Stimulated activated CD4-positive, alpha-beta T cell treated with anti-CD3 and anti-CD28 coated beads, Interleukin-12 subunit alpha, Interleukin-12 subunit beta, amount 100 ng/mL, for 48 hours (primary cell): ENCODE measurements at places on chromosomes 6 and 20.

GRCh38 chr6:10532392-10532791, 11.2 kb downstream of the GCNT2 start:
- no peak for DNase-seq

DNA sequence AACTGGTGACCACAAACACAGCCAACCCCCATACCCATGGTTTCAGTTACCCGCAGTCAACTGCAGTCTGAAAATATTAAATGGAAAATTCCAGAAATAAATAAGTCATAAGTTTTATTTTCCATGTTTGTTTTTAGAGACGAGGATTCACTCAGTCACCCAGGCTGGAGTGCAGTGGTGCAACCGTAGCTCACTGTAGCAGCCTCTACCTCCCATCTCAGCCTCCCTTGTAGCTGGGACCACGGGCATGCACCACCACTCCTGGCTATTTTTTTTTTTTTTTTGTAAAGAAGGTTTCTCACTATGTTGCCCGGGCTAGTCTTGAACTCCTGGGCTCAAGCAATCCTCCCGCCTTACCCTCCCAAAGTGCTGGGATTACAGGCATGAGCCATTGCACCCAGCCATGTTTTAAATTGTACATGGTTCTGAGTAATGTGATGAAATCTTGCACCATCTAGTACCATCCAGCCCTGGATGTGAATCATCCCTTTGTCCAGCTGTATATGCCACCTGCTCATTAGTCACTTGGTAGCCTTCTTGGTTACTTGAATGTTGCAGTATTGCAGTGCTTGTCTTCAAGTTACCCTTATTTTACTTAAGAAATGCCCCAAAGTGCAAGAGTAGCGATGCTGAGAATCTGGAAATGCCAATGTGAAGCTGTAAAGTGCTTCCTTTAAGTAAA, 14.5 kb downstream of the CSNK2A1 start:
- no peak for DNase-seq

DNA sequence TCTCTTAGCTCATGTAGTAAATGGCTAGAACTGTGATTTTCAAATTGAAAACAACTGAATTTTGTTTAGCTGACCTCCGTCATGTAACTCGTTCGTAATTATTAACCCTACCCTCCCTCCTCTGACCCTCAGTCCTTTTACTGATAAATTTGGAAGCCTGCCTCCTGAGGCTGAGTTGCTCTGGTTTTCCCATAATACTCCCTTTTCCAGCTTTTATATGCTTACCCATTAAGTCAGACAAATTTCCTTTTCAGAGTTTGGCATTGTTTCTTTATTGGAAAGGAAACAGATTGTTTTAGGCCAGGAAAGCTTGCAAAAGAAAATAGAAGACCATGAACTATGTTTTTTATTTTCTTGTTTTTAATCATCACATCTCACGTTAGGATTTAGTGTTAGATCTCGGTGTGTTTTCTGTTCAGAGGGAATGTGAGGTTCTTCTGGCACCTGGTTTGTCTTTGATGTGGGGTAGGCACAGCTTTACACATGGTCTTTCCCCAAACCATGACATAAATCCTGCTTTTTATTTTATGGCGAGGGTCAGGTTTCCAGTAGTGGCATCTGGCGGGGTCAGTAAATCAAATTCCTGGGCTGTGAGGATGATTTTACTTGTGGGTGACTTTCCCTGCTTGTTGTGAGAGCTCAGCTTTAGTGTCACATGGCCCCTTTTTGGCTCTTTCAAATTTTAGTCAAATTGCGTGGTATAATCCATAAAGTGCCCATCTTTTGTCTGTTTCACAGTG, 24.5 kb downstream of the PLCB4 start:
- DNase-seq, result no peak

DNA sequence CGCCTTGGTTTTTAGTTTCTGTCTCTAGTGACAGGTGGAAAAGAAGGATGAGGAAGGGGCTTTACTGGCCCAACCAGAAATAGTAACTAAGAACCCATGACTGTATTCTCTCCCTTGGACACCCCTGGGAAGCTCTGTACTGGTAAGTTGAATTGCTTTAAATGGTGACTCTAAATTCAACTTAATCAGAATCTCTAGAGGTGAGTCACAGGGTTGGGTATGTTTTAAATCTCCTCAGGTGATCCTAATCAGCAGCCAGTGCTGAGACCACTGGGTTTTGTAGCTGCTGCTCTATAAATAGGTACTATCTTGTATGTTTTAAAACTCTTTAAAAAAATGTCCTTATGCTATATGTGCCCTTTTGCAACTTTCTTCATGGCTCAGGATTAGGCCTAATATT, 314.0 kb upstream of the ECI2 start:
- no peak for DNase-seq

GRCh38 chr6:98641949-98642719, 192.2 kb upstream of the POU3F2 start:
- DNase-seq, result no peak

DNA sequence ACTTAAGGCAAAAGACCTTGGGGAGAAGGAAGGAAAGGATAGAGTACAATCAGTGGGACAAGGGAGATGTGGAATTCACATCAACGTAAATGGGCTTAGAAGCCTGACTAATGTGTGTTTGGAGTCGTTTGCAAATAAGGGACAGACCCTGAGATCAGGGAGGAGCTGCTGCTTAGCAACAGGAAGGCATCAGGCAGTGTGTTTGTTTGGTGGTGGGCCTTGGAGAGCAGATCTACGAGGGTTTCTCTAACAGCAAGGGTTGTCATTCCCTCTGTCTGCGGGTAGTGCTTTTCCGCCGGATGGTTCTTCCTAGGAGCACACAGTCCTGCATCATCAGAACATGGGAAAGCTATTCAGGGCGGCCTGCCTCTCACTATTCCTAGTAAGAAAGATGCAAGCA, 40.4 kb downstream of the C6orf118 start:
- DNase-seq, result no peak

GRCh38 chr6:83952830-83953229, 80.7 kb upstream of the MRAP2 start:
- no peak for DNase-seq

DNA sequence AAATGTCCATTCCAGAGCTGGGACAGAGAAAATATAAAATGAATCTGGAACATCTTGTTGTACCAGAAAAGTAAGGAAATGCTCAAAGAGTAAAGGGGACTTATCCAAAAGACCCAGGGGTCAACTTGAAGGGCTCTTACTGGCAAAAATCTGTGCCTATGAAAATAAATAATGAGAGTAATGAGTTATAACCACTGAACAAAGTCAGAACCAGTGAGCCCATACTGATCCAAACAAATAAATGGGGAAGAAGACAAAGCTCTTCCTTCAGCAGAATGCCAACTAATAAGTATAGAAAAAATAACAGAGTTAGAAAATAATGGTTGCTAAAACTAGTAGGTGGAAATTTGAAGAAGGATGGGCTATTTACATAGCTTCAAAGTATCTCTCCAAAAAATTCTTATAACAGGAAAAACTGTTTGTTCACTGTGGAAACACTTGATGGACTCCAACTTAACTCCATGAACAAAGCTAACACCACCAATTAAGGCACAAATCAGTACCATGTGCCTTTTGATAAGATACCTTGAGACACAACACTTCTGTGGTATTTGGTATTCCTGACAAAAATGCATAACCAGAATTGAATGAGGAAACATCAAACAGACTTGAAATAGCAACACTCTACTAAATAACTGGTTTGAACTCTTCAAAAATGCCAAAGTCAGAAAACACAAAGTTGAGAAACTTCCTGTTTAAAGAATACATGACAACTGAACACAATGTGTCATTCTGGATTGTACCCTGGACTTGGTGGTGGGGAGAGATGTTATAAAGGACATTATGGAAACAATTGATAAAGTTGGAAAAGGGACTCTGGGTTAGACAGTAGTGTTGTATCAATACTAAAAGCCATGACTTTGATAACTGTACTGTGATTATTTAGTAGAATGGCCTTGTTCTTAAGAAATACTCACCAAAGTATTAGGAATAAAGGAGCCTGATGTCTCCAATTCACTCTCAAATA, 197.5 kb downstream of the ISM1 start:
- DNase-seq, result no peak

DNA sequence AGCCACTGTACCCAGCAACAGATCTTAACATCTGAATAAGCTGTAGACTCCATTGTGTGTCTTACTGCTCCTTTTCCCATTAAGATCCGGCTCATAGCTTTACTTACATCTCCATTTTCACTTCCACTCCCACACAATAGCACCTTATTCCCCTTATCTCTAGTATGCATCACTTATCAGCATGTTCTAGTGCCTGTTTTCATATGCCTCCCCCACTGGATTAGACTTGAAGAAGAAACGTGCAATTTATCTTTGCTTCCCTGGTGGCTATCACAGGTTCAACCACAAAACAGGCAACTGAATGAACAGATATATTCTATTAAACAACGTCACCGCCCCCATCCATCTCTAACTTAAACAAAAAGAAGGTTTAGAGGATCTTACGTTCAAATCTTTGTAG, 12.1 kb downstream of the SSR1 start:
- no peak for DNase-seq

DNA sequence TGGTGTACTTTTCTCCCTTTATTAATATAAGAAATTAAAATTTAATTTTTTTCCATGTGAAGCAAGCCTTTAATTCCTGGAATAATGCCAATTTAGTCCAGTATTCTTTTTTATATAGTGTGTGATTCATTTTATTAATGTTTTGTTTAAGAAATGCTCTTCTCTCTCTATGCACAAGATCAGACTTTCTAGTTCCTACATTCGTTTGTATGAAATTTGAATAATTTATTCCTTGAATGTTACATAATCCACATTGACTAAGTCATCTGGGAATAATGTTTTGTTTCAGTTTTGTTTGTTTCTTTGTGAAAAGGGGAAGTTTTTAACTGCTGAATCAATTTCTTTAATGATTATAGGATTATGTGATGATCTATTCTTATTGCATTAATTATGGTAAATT, 181.4 kb upstream of the ID4 start:
- DNase-seq, result no peak

- no peak for DNase-seq
Observed at GRCh38 chr6:113894712-113895674, 37.8 kb downstream of the MARCKS start.

DNA sequence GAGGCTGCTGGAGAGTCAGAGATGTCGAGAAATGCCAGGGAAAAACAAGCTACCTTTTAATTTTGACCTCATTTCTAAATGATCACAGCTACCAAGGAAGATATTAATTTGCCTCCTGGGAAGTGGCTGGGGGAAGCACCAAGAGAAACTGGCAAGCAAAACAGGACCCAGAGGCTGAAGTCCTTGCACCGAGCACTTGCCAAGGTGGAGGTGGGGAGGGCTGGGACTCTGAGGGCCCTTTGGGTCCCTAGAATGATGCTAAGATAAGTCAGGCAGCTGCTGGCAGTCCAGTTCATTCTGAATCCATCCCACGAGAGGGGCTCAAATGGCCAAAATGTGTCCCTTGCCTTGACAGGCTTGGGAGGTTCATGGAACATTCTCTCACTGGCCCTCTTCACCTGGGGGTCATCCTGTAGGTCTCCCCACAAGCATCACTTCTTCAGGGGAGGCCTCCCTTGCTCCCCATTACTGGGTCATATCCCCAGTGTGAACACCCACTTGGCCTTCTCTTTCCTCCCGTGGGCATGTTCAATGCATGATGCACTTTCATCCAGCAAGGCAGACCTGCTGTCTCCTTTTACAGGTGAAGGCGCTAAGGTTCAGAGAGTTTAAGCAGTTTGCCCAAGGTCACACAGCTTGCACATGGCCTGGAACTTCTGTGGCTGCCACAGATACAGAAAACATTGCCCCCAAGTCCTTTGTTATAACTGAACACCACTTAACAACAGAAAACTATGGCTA, 39.1 kb upstream of the BLCAP start:
- DNase-seq, result no peak

DNA sequence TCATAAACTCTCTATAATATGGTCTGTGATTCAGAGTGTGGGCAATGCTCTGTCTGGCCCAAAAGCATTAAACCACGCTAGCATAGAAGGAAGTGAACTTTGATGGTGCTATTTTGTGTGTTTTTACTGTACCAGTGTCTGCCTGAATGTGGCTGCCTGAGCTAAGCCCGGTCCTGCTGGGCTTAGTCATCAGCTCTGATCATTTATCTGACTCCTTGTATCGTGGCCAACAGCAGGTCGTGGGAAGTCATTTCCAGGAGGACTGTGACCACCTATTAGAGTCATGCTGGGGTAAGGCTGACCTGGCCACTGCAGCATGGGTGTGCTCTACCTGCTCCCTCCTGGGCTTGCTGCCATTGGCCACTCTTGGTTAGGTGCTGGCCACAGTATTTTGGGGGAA, 239.1 kb upstream of the CEP162 start:
- no peak for DNase-seq

DNA sequence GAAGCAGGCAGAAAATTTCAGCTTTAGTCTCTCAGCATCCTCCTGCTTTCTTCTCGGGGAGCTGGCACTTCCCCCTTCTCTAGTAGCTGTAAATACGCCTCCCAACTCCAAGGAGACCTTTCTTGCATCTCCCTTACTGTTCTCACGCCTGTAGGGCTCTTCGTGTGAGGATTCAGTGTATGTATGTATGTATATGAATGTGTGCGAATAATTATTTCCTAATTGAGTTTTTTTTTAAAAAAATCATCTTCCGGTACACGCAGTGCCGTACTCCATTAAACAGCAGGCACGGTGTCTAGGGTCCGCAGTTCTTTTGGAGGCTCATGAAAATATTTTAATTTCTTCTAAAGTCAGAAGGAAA, 85.4 kb downstream of the HFE start:
- peak; percentile 31 for DNase-seq

GRCh38 chr6:151566557-151566956, 72.7 kb downstream of the CCDC170 start:
- no peak for DNase-seq

GRCh38 chr6:24761193-24761835, 13.4 kb upstream of the GMNN start:
- peak; percentile 10 for DNase-seq

GRCh38 chr20:45432294-45432693, 16.4 kb downstream of the PIGT start:
- DNase-seq, result no peak

DNA sequence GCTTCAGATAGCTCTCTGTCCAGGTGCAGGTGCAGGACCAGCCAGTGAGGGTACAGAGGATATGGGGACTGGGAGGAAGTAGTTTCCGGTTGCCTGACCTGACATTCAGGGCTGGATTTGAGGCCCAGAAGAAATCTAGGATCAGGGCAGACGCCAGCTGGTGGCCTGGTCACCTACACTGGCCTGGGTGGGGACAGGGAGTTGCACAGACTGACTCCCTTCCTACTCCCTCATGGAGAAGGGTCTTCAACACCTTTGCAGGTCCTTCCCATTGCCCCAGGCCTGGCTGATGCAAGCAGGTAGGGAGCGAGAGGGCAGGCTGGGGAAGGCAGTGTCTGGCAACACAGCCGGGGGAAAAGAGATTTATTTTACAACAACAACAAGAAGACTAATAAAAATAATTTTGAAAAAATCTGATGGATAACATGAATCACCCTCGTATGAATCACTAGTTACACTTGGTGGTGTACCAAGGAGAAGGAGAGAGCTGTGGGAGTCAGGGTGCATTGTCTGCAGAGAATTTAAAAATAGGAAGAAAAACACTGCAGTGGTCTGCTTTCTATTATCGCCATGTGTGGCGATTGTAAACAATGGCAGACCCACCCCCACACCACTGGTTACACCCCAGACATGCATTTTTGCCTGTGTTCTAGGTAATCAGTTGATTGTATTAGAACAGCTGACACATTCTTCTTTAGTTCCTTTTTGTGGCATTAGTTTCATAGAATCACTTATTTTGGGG, 62.3 kb upstream of the SNX9 start:
- DNase-seq, result no peak
